ENCODE measurements at places on chromosomes 2 and 18. TPM values are rescaled to one million over a fixed set of nuclear protein-coding genes. Genes with fewer than 3 reads are reported as not detected.

The SGPP2 gene
- total RNA-seq: 44.3 TPM

- no peak for DNase-seq
These were observed 94.6 kb downstream of the NYAP2 start for GRCh38 chr2:225494100-225494459.

The NT5DC4 gene
- total RNA-seq: not detected

The PKDCC gene
- total RNA-seq: 16.9 TPM

DNA sequence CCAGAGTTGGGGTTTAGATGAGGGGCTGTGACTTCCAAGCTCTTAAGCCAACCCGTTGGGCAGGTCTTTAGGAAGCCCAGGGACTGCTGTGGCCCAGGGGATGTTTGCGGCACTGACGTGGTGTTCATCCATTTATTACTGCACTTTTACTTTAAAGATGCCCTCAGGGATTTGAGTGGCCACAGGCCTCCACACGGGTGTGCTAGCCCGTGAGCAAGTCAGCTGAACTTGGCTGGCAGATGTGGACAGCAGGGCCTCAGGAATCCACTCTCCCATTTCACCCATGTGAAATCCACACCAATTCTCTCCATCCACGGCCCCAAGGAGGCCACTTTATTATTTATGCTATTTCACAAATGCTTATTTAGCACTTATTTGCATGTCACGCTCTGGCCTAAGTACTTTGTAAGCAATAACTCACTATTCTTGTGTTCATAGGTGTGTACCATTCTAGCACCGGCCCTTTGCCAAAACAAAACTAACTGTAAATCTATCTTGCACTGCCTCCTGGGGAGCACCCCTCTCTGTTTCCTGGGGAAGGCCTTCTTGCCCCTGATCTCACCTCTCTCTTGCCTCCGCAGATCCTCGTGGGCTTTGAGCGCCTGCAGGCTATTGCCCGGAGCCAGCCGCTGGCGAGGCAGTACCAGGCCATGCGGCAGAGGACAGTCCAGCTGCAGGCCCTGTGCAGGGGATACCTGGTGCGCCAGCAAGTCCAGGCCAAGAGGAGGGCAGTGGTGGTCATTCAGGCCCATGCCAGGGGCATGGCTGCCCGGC, 39.1 kb upstream of the GPR17 start:
- no peak for DNase-seq

GRCh38 chr18:57431002-57431382, 4.2 kb upstream of the ONECUT2 start:
- no peak for DNase-seq

The ENOSF1 gene
- 192 TPM for total RNA-seq

The ALPG gene
- total RNA-seq: not detected

The PAX8 gene
- total RNA-seq: 2,156 TPM

DNA sequence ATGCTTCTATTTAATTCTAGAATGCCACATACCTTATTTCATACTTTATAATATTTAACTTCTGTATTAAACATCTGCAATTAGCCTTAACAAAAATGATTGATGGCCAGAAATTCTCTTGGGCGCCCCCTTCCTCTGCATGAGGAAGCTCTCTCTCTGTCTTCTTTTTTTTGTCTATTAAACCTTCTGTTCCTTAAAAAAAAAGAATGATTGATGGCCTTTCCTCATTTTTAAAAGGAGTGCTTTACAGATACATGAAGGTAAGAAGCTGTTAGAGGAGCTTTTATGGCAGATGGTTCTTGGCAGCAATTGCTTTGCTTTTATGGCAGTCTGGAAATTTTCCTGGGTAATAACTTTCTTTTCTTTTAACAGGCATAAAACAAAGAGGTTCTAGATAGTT, 526.9 kb downstream of the SLC4A3 start:
- no peak for DNase-seq

- no peak for DNase-seq
These were observed 93.8 kb downstream of the EDAR start for GRCh38 chr2:108895188-108895587.

All from thyroid gland (tissue), 4 donors.